ENCODE measurements at places on chromosomes 7 and 10.

GRCh38 chr7:12297283-12298108, 86.4 kb downstream of the TMEM106B start:
- no peak for DNase-seq

DNA sequence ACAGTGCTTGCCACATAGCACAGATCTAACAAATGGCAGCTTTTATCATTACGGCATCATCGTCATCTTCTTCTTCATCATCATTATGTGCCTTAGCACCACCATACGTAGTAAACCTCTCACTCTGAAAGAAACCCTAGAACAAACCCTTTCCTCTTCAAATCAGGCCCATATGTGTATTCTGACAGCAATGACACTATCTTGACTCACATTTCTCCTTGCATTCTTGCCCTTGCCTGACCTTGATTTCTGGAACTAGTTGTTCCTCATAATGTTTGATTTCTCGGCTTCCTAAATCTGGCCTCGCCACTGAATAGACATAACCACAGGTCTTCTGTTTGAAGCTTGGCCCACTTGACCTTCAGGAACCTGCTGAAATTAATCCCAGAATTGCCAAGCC, 115.3 kb downstream of the DGKI start:
- DNase-seq = no peak

GRCh38 chr7:2088801-2089200, 143.9 kb downstream of the MAD1L1 start:
- DNase-seq = no peak

GRCh38 chr10:3154666-3155065, 17.9 kb downstream of the PITRM1 start:
- DNase-seq = no peak

DNA sequence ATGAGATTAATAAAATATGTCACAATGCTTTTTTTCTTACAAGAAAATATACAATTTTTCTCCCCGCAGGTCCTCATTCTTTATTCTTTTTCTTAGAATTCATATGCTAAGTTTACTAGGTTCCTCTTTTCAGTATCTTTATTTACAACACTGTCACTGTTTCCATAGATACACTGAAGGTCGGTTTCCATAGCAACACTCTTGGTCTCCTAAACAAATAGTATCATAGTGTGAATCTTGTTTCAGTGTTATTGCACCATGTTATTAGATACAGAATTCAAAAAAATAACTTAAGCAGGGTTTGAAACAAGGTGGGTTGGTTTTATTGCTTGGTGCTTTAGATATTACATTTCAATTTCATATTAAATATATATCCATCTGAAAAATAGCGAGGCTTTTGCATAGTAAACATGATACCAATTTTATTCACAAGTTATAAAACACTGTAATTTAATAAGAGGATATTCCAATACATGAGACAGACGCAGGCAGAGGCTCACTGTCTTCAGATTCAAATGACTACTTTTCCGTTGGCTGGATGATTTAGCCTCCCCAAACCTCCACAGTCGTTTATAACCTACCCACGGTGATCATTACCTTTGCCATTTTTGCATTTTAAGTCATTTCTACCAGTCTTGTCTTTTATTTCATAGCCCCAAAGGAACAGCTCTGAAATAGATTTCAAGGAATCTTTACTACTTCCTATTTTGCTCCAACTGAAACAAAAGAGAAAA, 88.9 kb upstream of the KLF6 start:
- DNase-seq = peak; percentile 68

- DNase-seq = no peak
Observed at GRCh38 chr7:140593672-140593982, 47.0 kb downstream of the DENND2A start.

GRCh38 chr7:79290841-79291497, 162.5 kb downstream of the MAGI2 start:
- no peak for DNase-seq

GRCh38 chr7:31896925-31897324, 173.3 kb downstream of the PDE1C start:
- DNase-seq = no peak

- no peak for DNase-seq
Observed at GRCh38 chr10:97656777-97657176, 16.3 kb downstream of the PI4K2A start.

DNA sequence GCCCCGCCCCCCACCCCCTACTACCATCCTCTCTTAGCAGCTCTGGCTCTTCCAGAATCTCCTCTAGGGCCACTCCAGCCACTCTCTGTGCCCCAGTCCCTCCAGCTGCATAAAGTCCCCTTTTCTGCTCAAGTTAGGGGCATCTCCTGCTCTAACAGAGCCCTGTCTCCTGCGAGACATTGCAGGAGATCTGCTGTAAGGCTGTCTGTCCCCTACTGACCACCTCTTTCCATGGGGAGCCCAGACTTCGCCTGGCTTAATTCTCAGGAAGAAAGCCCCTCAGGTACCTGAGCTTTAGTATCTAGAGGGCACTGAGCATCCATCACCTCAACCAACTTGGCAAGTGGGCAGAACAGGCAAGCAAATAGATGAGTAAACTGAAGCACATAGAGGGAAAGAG, 200.7 kb upstream of the ZMIZ1 start:
- no peak for DNase-seq

- no peak for DNase-seq
Observed at GRCh38 chr10:2893991-2894390, 173.4 kb upstream of the PFKP start.

All from NCI-H146 (cell line).